Renal cortical epithelial cell (primary cell): ENCODE measurements at places on chromosomes 5 and 9.

- peak; percentile 33 for DNase-seq
Observed at GRCh38 chr5:157459715-157460599, at the start of gene NIPAL4. Gene NIPAL4, plus strand, starts transcription at chr5:157460213. Its CDS starts 108 bp downstream, at chr5:157460321.

- DNase-seq: no peak
Observed at GRCh38 chr5:128773378-128773777, 191.9 kb upstream of the SLC27A6 start.

- DNase-seq: no peak
Observed at GRCh38 chr9:126166291-126166690, 160.3 kb upstream of the MVB12B start.

GRCh38 chr5:78419396-78419795 lies 59.0 kb downstream of the SCAMP1 start:
- no peak for DNase-seq

GRCh38 chr5:168940712-168941111 lies 360.2 kb downstream of the SLIT3 start:
- DNase-seq: no peak

DNA sequence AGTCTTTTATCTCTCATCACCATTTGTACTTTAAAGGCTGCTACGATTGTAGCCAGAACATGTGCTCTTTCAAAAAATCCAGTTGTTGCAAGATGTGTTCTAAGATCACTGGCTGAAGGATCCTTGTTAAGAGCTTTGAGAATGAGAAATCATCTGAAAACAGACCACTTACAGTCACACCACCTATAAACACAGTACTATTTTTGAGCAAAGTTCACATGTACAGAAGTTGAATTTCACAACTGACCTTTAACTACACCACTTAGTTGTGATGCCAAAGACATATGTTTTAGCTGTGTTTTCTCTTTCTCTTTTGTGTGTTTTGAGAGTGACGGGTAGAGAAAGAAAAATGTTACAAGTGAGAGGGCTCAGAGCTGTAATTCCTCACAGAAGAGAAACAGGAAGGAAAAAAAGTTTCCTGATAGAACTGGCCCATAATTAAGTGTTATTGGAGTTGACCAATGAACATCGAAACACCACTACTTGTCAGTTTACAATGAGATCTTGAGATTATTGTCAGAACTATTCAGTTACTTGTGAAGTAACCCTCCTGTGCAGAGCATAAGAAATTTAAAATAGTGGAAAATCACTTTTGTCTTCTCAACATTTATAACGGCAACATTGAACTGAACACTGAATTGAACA lies 245.4 kb downstream of the MLLT3 start:
- no peak for DNase-seq

- no peak for DNase-seq
Observed at GRCh38 chr9:116000748-116001329, 152.8 kb upstream of the PAPPA start.

DNA sequence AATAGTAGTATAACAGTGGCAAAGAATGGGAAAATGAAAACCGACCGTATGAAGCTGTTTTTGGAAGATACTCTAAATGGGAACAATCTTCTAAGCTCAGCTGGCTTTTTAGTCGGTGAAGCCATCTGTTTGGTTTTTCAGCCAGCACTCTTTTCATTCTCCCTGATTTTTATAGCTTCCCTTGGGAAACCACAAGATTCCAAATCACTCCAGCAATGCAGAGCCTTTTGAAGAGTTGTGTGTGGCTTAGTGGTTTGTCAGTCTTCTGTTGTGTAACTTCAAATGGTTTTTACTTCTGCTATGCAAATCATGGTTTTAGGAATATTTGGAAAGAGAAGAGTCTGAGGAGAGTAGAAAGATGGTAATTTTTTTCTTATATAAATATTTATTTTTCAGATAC lies 180.7 kb downstream of the KDM4C start:
- peak; percentile 94 for DNase-seq

DNA sequence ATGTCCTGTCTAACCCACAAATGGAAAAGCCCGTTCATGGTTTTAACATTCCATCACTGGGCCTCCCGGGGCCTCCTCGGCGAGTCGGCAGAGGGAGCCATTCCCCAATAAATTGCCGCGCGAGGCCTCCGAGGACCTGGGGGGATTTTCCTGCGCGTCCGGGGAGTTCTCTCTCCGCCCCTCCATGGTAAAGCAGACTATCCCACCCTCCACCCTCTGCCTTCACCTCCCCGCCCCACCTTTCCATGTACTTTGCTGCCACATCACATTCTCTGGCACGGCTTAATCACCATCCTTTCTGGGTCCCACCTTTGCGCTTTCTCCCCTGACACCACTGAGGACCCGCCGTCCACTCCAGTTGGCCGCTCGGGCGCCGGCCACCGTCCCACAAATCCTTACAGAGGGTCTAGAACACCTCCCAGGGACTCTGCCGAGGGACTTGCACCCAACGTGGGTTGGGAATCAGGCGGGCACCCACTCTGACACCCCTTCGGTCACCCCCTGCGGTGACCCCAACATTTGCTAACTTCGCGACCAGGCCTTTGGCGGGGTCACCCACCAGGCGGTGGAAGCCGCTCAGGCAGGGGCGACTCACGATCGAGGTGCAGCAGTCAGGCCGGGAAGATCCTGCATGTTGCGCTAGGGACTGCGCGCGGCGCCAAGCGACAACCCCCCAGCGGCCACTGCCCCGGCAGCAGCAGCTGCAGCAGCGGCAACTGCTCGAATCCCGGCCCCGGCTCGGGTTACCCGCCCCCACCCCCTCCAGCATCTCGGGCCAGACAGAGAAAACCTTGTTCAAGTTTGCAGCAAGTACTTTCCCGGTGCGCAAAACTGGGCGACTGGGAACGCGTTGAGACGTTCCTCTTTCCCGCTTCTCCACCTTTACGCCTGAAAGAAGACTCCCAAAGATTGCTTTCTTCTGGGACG lies at the start of gene MEGF10:
Gene MEGF10, plus strand, starts transcription at position 778 of the 927 bp plus-strand sequence. CDS start 40,513 bp downstream, outside the sequence.
- no peak for DNase-seq

DNA sequence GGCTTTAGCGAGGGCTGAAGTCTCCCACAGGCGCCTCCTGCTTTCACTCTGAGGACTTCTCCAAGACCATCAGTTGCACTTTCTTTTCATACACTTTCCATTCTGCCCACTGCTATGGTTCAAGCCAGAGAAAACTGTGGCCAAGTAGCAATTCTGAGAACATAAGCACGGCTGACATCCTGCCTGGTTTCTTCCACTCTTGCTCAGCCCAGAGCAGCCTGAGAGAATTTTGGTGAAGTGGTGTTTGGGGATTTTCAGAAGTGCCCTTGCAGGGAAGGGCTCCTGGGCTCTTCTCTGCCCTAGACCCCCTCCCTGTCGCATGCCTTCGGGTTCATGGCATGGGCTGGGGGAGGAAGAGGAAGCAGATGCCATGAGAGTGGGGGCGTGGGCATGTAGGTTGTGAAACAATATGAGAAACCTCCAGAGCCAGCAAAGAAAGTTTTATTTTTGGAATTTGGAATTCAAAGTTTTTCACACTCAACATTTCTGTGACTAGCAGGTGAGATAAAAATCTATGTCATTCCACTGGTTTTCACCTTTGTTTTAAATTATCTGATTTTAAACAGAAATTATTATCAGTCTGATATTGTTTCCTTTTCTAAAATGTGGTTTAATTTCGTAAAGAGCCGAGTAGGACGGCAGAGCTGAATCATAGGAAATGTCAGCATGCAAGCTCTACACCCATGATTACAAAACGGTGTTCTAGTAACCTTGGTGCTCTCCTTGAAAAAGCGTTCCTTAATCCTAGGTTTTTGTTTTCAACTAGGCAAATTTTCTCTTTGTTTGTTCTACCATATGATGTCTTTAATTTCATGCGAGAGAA lies 27.8 kb upstream of the TNFSF8 start:
- DNase-seq: no peak

DNA sequence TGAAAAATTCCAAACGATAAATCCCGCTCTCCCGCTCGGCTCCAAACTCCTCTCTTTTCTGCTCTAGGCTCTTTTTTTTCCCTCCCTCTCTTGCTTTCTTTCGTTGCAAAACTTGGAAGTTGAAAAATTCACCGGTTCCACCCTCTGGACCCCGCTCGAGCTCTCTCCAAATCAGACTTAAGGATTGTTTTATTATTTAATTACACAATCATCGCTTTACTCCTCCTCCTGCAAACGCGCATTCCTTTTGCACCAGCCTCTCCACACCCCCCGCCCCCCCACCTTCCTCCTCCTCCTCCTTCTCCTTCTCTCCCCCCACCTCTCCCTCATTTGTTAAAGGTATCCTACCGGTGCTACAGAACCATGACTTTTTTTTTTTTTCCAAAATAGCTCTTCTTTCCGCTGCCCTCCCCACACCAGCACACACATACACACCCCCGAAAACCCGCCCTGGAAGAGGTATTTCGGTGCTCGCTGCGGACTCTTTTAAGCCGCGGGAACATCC lies 535 bp upstream of the NFIB start:
- DNase-seq: peak; percentile 95

DNA sequence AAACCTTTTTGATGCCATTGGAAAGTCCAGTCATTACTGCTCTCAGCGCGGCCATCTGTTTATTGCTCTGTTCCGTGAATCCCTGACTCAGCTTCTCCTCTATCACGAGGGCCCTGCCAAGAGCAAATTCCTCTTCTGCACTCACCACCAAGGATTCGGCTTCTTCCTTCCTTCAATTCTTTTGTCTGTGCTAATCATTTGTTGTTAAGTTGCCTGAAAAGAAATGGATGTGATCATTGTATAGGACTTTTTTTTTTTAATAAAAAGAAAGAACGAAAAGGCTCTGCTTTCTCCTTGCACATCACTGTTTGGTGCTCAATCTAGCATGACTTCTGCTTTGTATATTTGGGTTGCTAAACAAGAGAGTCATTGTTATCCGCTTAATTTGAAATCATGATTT lies 128.7 kb upstream of the PIK3R1 start:
- peak; percentile 69 for DNase-seq

DNA sequence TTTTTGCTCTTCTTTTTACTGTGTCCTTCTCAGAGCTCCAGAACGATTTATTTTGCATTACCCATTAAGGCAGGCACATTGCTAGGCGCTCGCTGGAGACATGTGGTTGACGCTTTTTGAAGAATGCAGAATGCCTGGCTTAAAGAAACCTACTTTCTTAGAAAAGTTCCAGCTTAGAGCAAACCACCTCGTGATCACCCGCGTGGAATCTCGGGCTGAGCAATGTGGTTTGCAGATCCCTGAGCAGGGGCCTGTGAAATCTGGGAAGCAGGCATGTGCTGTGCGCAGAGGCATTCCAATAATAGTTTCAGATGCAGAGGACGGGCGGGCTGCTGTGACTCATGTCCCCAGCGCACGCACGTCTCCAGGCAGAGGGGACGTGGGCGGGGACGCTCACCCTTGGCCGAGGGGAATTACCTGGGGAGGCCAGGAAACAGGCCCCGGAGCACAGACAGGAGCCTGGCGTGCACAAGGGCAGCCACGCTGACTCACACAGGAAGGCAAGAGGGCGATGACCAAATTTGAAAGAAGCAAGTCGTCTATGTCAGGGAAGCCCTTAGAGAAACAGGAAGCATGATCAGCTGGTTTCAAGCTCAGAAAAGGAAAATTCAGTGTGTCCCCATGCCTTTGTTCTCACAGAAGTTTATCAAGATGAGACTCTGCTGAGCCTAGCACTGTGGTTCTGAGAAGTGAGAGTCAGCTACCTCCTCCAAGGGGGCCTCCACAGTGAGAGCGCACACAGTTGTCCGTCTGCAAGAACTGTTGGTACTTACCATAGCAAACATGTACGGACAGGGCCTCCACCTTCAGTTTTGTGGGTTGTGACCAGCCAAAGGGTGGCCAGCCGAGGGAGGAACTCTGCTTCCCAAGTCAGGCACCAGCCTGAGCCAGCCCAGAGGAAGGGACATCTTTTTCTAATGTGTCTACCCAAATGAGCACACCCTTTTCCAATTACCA lies 218.6 kb downstream of the PIK3R1 start:
- peak; percentile 98 for DNase-seq

GRCh38 chr5:142857405-142857804 lies 87.2 kb downstream of the ARHGAP26 start:
- peak; percentile 91 for DNase-seq

DNA sequence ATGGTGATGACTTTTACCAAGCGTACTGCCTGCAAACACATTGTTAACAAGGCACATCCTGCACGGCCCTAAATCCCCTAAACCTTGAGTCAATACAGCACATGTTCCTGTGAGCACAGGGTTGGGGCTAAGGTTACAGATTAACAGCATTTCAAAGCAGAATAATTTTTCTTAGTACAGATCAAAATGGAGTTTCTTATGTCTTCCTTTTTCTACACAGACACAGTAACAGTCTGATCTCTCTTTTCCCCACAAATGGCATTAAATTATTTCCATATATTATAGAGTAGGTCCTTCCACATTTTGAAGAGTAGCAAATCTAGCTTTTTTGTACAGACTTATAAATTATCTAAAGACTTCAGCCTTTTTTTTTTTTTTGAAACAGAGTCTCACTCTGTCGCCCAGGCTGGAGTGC lies 1.6 kb upstream of the TMEM141 start:
- DNase-seq: no peak

DNA sequence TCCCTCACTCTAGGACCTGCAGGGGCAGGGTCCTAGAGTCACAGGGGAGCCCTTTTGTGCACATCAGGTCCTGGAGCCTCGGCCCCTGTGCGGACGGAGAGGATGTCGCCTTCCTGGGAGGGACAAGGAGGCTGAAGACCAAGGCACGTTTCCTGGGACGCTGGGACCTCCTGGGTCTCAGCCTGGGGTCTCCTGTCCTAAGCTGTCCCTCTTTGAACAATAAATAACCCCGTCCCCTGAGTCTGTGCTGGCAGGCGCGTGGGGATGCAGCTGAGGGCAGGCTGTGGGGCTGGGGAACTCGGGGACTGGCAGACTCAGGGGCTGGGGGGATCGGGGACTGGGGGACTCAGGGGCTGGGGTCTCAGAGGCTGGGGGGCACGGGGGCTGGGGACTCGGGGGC lies 31.1 kb downstream of the PAEP start:
- no peak for DNase-seq

DNA sequence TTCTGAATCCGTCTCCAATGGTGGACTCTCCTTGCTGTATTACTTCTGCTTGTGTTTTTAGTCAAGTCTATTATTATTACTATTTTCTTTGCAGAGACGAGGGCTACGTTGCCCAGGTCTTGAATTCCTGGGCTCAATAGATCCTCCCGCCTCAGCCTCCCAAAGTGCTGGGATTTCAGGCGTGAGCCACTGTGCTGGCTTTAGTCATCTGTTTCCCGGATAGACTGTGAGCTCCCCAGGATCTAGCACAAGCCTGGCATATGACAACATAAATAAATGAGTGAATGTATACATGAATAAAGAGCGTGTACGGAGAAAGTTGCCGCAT lies 439 bp upstream of the DDX46 start:
- no peak for DNase-seq

GRCh38 chr5:166014256-166014655 lies 2277.2 kb upstream of the WWC1 start:
- DNase-seq: no peak

- no peak for DNase-seq
Observed at GRCh38 chr5:43154469-43154868, 33.8 kb downstream of the ZNF131 start.

GRCh38 chr5:116374434-116374852 lies 200.2 kb downstream of the SEMA6A start:
- no peak for DNase-seq
